ENCODE measurements at places on chromosomes 2 and 18.

- DNase-seq: no peak
Measured at GRCh38 chr2:29336341-29337241, 221.4 kb downstream of the CLIP4 start.

- DNase-seq: no peak
Measured at GRCh38 chr2:163369111-163369510, 366.7 kb downstream of the FIGN start.

DNA sequence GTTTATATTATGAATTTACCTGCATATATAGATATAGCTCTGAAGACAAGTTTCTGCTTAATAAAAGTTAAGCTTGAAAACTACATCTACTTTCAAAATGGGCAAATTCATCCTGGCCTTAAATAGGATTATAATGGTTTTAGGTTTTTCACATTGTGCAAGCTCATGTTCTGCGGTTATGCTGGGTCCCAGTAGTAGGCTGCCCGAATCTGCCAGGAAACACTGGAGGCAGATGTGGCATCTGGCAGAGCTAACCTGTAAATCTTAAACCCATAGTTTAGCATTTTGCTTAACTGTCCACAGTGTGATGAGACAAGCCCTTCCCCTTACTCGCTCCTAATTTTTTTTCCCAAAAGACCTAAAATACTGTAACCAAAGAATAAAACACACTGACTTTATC is 234.2 kb downstream of the TCF4 start:
- no peak for DNase-seq

DNA sequence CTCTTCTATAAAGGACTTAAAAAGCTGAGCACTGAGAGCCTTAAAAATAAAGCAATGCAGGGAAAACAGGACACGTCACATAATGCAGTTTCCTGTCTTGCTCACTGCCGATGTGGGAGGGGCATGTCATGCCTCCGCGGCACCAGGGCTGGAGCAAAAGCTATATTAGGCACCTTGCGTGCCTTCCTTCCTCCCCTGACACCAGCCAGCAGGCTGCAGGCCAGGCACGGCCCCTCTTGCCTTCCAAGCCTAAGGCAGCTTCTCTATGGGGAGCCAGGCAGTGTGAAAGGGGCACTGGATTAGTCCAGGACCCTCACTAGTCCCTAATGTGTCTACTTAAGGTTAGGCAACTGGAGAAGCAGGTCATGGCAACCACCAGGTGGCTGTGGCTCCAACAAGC is 26.3 kb downstream of the MRPL35 start:
- peak; percentile 20 for DNase-seq

- no peak for DNase-seq
Measured at GRCh38 chr2:73292906-73293533, 328 bp downstream of the EGR4 start.

GRCh38 chr2:16109368-16109820 is 169.0 kb downstream of the MYCN start:
- no peak for DNase-seq

DNA sequence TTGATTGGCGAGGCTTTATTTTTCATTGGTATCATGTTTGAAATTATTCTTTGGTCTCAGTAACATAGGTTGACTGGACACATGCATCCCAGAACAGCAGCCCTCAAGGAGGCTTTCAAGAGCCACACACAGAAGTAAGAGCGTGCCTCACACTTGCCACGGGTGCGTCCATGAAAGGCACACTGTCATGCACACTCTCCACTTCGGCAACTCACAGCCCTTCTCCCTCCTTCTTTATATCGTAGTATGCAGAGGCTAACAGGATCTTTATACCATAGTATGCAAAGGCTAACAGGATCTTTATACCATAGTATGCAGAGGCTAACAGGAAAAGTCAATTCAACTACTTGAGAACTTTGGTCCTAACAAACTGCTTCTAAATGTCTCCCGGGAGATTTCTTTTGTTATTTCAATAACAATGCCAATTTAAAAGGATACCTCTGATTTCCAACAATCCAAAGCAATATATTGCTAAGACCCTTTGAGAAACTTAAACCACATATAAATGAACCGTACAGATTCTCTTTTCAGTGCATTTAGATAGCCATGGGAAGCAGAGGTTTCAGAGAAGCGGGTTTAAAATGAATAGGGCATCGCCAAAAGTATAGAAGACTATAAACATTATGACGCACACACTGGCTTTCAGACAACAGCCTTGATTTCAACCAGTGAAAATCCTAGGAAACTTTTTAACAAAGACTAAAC is 26.5 kb upstream of the ZNF516 start:
- no peak for DNase-seq

- no peak for DNase-seq
Measured at GRCh38 chr2:228417526-228417925, 236.0 kb upstream of the SPHKAP start.

DNA sequence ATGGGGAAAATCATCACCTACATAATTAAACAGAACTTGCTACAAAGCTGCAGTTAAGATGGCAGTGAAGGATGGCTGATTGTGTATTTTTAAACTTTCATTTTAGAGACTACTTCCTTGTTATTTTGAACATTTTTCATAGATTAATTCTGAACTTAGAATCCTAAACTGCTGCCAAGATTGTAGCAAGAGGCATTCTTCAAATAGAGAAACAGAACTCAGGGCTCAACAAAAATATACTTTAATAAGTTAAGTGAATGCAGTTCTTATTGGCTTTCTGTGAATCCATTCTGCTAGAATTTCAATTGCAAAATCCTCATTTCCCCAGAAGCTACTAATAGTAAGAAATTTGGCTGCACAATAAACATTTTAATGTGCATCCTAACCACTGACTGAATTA is 160.3 kb downstream of the L3MBTL4 start:
- no peak for DNase-seq

DNA sequence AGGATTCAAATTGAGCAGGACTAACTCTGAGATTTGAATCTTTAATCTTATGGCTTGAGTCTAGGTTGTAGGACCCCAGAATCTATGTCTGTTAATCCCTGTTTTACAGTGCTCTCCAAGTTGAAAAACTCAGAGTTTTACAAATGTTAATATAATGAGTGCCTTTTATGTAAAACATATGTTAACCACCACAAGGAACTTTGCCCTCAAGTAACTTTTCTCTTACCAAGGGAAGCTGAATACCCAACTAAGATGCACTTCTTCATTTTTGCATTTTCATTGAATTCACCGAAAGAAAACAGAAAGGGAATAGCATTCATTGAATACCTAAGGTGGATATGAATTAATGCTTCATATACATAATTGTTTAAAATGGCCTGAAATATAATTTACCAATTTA is 338.1 kb downstream of the RPRM start:
- no peak for DNase-seq

DNA sequence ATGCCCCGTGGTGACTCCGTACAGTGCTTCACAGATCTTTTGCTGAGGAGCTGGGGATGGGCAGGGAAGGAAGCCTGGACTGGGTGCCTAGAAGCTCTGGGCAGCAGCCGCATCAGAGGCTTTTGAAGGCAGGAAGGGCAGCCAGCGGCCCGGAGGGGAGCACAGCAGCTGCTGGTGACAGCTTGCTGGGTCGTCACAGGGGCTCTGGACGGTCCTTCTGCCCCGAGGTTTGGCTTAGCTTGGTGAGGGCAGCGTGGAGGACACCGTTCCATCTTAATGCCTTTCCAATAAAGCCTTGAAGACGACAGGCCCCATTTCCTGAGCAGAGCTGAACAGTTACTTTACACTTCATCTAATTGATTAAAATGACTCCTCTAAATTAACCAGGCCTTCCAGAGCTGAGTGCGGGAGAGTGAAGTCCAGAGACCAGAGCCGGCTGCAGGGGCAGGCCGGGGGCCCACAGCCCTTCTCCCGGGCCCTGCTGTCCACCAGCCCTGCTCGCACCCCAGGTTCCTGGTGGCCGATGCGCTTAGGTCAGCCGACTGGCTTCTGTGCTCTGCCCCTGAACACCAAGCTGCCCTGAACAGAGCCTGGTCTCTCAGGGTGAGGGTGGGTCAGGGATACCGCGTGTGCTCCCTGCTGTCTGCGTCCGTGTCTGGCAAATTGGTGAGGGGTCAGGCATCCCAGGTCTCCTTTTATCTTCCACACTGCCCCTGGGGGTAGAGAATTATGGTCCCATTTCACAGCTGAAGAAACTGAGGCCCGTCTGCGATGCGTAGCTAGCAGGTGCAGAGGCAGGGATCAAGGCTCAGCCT is 43.5 kb downstream of the RRM2 start:
- DNase-seq: no peak

DNA sequence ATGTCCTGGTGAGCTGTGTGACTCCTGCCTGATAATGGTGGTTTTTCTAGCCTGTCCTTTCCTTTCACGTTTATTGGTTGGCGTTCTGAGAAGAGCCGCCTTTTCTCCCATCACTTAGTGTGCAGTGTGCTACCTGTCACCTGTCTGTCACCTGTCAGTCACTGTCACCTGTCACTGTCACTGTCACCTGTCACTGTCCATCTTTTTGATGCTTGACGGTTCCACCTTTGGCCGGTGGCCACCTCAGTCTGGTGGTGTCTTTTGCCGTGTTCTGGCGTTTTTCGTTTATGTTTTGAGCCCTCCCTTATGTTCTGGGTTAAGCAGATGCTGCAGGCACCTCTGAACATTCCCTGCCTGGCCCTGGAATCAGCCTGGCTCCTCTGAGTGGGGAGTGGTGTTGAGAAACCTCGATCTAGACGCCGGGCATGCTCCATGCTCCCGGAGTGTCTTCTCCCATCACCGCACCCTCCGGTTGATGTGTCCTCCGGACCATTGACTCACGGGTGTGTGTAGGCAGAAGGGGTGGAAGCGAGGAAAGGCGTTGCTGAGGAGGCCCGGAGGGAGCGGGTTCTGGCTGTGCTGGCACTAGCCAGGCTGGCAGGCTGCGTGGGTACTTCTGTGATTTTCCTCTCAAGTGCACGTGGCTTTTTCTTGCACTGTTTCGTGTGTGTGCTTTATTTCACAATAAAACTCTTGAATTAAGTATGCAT is 20.7 kb downstream of the DTYMK start:
- DNase-seq: no peak

GRCh38 chr2:74019516-74019915 is 34.8 kb downstream of the TET3 start:
- no peak for DNase-seq

- DNase-seq: no peak
Measured at GRCh38 chr2:162196638-162197037, 44.6 kb upstream of the GCG start.

GRCh38 chr2:46144133-46144800 is 152.9 kb upstream of the EPAS1 start:
- DNase-seq: no peak

DNA sequence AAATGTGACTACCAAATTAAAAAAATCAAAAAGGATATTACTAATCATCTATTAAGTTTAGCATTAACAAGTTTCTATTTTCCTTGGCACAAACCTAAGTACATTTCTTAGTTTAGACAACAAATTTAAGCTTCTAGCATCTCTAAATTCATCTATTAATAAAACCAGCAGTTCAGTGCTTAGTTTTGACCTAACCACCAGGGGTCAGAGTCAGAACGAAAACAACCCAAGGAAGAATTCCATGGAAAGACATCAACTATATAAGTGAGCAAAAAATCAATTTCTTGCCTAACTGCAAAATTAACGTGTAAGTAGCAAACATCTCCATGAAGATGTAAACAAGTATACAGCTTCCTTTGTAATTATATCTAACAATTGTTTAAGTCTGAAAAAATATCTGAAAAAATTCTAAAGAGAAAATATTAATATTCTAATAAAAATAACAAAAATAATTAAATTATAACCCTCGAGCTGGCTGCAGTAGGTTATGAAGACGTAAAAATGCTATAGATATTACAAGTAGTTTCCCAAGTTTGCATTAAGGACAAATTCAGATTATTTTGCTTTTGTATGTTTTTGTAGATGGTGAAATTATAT is 83.7 kb downstream of the CERKL start:
- DNase-seq: no peak

DNA sequence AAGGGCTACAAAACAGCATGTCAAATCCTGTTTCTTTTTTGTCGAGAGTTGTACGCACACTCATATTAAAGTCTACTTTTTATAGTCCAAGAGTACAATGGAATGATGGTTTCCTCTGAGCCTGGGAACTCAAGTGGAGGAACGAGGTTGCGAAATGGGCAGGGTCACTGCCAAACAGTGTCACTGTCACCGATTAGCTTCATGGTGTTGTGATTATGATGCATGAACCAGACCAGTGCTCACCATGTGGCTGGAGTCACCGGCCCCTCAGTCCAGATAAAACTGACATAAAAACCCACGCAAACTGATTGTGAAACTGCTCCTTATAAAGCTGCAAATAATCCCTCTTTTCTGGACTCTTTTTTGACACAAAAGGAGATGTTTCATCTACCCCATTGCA is 122.0 kb downstream of the COPS8 start:
- DNase-seq: no peak

GRCh38 chr2:380772-381171 is 92.9 kb upstream of the ALKAL2 start:
- no peak for DNase-seq

- DNase-seq: no peak
Measured at GRCh38 chr2:240514631-240515030, 43.2 kb downstream of the ANKMY1 start.

GRCh38 chr18:61241260-61241853 is 91.9 kb upstream of the CDH20 start:
- no peak for DNase-seq

- DNase-seq: no peak
Measured at GRCh38 chr18:12772111-12772510, 69.3 kb downstream of the PSMG2 start.

GRCh38 chr18:59300676-59301285 is 17.7 kb downstream of the CPLX4 start:
- DNase-seq: no peak

DNA sequence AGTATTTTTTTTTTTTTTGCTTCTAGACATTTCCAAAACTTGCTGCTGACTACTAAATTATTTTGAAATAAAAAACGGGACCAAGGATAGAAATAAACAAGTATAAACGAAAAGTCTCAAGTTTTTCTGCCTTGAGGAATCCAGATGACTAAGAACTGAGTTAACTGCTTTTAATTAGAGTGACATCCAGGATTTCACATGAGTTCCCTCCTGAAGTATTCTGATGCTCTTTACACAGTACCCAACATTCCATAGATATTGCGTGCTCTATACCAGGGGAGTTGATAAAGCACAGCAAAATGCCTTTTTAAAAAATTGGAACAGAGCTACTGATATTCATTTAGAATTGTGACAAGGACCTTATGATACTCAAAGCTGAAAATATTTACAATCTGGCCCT is 618.0 kb downstream of the CCDC85A start:
- no peak for DNase-seq

- DNase-seq: no peak
Measured at GRCh38 chr2:107737756-107738155, 88.9 kb upstream of the RGPD4 start.

DNA sequence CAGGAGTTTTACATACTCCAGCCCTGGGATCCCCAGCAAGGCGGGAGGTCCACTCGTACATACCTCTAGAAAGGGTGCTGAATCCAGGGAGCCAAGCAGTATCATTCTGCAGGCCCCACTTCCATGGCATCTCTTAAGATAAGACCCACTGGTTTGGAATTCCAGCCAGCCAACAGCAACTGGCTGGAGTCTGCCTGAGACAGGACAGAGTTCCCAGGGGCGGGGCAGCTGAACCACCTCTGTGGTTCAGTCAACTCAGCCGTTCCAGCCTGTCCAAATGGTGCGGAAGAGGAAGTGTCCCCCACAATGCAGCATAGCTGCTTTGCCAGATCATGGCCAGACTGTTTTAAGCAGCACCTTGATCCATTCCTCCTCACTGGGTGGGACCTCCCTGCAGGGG is 33.2 kb downstream of the ZNF892 start:
- no peak for DNase-seq
